Left lung (tissue), 14 donors: ENCODE measurements at places on chromosomes 7 and 10.

- DNase-seq, result no peak
These were observed 71.5 kb downstream of the MCMBP start for GRCh38 chr10:119801176-119801575.

DNA sequence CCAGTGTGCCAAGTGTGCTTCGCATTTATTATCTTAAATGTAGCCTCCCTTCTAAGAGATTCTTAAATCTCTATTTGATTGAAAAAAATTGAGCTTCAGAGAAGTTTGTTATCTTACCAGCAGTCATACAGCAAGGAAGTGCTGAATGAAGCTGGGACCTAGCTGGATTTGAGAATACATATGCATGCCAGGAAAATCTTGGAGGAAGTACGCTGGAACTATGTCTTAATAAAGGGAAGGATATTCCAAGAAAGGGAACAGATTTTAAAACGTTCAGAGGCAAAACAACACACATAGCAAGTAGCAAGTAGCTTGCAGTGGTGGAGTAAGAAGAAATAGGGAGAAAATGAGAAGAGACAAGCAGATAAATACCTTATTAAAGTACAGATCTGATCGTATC lies 1.5 kb downstream of the CFAP70 start:
- peak; percentile 24 for DNase-seq

DNA sequence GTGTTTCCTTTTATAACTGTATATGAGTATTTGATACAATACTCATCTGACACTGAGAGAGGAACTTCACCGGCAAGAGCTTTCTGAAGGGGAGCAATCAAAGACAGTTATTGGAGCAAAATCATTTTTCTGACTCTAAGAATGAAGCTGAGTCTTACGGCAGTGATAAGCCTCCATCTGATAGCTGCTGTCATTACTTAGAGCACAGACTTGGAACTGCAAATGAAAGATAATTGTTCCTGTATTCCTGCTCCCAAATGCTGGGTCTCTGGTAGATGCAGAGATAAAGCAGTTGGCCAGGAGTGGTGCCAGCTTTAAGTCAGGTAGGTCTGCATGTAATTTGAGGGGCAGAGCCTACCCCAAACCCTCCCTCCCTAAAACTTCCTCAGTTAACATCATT lies 2.3 kb upstream of the PALS2 start:
- DNase-seq, result no peak

- DNase-seq, result no peak
These were observed 54.3 kb upstream of the TNRC18 start for GRCh38 chr7:5477723-5478531.

DNA sequence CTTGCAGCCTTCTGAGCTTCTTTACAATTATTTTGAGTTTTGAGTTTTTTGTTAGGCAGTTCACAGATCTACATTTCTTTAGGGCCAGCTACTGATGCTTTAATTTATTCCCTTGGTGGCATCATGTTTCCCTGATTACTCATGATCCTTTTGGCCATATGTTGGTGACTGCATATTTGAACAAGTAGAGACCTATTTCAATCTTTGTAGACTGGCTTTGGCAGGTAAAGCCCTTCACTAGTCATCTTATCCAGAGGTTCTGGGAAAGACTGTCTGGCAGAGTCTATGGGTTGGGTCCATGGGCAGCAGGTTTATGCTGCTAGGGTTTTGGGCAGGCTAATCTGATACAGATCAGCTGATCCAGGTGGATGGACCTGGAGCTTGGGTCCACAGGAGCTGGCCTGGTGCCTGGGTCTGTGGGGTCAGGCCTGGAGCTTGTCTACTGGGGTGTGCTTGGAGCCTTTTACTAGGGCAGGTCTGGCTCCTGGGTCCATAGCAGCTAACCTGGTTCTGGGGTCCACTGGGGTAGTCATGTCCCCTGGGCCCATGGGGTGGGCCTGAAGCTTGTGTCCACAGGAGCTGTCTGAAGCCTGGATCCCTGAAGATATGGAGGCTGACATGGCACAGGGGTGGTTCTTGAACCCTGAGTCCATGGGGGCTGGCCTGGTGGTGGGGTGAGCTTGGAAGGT lies 72.7 kb downstream of the GPR85 start:
- DNase-seq, result no peak

GRCh38 chr10:100697070-100697469 lies 48.3 kb upstream of the PAX2 start:
- no peak for DNase-seq

- no peak for DNase-seq
These were observed 14.7 kb downstream of the FAM241B start for GRCh38 chr10:69644658-69645295.

DNA sequence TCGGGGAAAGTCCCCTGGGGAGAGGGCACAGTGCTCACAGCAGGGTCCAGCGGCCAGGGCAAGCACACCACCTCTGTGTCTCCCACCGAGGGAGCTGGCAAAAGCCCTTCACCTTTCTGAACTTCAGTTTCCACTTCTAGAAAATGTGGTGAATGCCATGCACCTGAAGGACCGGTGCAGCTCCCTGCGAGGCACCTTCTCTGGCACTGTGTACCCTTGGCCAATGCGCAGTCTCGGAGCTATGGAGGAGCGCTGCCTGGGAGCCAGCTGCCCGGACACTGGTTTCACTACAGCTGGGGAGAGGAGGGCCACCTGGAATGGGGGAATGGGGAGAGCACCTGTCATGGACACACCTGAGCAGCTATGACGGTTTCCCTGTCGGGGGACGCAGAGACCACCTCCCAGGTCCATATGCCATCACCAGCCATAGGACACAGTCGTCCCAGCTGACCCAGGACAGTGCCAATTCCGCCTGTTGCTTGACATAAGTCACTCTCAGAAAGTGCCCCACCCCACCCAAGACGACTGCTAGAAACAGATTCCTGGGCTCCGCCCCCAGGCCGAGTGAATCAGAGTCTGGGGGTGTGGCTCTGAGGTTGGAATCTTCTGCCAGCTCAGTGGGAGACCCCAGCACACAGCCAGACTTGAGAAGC lies 16.8 kb downstream of the RASGEF1A start:
- no peak for DNase-seq

- DNase-seq, result no peak
These were observed 2.7 kb upstream of the FRAT2 start for GRCh38 chr10:97336942-97337831.

GRCh38 chr10:78953113-78953798 lies 115.5 kb upstream of the ZMIZ1 start:
- DNase-seq, result peak; percentile 66

DNA sequence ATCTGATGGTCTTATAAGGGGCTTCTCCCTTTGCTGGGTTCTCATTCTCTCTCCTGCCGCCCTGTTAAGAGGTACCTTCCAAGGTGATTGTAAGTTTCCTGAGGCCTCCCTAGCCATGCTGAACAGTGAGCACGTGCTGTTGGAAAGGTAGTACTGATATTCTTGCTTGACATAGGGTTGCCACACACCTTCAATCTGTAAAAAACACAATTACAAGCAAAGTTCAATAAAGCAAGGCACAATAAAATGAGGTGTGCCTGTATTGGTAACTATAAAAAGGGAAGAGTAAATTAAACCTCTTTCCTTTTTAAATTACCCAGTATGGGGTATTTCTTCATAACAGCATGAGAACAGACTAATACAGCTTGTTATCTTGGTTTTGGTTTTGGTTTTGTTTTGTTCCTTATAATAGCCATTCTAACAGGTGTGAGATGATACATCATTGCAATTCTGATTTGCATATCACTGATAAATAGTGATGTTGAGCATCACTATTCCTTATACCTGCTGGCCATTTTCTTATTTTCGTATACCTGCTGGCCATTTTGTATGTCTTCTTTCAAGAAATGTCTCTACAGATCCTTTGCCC lies 164.9 kb upstream of the TRIM24 start:
- DNase-seq, result no peak

DNA sequence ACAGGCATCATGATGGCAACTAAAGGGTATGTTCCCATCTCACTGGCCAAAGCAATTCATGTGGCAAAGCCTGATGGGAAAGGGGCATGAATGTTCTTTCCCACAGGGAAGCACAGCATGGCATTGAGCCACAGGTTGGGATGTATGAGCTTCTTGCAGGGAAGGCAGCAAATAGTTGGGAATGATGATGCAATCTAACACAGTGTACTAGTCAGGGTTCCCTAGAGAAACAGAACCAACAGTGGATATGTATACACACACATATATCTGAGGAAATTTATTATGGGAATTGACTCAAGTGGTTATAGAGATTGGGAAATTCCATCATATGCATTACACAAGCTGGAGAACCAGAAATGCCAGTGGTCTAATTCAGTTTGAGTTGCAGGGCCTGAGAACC lies 253.6 kb upstream of the NPVF start:
- no peak for DNase-seq

DNA sequence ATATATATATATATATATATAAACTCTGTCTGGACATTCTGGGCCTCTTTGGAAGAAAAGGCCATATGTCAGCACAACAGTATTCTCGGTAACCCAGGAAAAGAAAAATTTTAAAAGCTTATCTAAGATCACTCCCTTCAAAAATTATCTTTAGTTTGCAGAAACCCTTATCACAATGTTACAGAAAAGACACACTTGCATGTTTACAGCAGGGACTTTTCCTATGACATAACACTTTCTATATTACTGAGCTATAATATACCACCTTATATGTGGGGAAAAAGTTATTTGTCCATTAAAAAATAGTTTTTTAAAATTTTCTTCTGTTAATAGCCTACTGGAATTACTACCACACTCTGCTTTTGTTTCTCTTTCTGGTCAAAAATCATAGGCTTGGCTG lies 25.4 kb downstream of the ANKRD61 start:
- DNase-seq, result no peak

- no peak for DNase-seq
These were observed 47.8 kb downstream of the HERPUD2 start for GRCh38 chr7:35647171-35647574.

GRCh38 chr10:25745976-25746375 lies 188.1 kb upstream of the MYO3A start:
- no peak for DNase-seq

DNA sequence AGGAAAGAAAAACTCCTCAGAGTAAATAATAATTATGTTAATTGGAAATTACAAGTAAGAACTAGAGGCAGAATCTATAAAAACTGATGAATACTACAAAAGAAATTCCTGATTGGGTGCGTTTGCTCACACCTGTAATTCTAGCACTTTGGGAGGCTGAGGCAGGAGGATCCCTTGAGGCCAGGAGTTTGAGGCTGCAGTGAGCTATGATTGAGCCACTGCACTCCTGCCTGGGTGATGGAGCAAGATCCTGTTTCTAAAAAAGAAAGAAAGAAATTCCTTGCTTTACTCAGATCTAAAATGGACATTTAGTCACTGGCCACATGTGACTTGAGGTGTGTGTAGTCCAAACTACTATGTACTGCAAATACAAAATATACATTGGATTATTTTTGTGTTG lies 42.0 kb downstream of the MCU start:
- no peak for DNase-seq

GRCh38 chr7:101624246-101625001 lies 4.7 kb downstream of the MYL10 start:
- DNase-seq, result no peak

DNA sequence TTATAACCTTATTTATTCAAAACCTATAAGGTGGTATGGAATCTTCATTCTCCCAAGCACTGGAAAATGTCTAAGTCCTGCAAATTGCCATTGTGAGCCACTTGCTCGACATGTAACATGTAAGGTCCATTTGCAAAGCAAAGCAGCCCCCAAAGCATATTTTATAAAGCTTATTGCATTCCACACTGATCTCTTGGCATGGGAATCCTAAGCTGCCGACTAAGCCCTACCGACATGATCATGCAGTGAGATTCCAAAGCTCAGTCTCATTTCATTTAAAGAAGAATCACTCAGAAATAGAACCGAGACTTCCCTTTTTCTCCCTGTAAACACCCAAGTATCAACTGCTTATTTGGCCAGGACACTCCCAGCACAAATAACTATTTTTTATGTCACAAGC lies 333.4 kb upstream of the MYO3A start:
- no peak for DNase-seq

DNA sequence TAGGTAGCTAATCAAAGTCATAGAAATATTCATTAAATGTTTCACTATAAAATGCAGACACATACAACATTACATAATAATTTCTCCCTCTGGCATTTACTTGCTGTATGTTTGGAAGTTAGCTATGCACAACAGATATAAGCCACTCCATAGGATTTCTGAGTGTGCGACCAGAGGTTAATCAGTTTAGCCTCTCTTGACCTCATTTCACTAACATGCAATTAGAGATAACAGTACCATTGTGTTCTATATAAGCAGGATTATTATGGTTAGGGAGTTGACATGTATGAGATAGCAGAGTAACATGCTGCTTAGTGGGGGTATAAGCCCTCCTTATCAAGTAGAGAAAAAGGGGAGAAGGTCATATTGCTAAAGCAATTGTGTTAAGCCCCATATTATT lies 26.4 kb downstream of the GLUD1 start:
- no peak for DNase-seq

DNA sequence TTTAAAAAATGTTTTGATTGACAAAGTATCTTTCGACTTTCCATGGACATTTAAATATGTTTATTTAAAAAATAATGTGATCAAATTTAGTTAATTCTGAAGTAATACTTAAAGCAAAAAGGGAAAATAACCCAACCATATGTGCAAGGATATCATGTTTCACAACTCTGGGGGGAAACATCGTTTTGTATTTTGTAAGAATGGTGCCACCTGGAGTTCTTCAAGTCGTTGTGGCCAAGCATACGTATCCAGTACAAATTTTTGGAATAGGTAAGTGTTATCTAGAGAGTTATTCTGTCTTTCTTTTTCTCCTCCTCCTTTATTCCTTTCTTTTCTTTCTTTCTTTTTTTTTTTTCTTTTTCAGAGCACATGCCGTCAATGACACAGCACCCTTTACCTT lies 176.2 kb upstream of the CSTF2T start:
- DNase-seq, result no peak

DNA sequence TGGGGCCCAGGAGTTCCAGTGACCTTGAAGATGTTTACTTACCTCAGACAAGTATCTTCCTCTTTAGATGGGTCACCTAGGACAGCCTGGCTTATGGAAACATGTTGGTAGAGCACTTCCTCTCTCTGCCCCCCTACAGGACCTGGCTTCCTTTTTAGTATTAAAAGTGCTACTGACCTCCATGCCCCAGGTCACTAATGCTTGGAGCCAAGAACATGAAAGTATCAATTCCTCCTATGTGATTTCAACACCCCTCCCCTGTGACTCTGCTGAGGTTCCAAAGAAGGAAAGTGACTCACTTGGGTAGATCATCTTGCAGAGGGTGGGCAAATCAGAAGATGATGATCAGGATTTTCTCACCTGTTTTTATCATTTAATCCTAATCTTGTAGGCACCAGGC lies 125.3 kb upstream of the CCDC6 start:
- no peak for DNase-seq

DNA sequence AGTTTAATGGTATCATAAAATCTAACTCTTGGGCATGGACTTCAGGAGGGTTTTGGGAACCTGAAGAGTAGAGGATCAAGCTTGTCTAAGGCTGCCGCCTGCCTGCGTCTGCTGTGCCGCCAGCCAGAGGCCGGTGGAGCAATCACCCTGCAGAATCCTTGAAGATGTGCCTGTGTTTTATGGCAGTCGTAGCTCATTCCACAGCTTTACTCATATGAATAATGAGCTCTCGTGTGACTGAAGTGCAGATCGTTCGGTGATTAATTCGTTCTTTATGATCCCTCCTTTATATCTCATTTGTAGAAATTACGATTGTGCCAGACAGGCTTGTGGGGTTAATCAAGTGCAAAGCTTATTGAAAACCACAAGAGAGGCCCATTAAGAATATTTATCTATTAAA lies 100.8 kb downstream of the ACTR3B start:
- no peak for DNase-seq
